ENCODE measurements at places on chromosomes 2 and 18.

- DNase-seq, result peak; percentile 90
Observed at GRCh38 chr2:241637018-241637794, at the start of the genes ATG4B and THAP4. TSS of gene ATG4B (plus strand) at chr2:241637693. CDS start at chr2:241637715, 22 bp downstream. TSS of gene THAP4 (minus strand) at chr2:241637158. CDS start at chr2:241637017, 141 bp downstream.

DNA sequence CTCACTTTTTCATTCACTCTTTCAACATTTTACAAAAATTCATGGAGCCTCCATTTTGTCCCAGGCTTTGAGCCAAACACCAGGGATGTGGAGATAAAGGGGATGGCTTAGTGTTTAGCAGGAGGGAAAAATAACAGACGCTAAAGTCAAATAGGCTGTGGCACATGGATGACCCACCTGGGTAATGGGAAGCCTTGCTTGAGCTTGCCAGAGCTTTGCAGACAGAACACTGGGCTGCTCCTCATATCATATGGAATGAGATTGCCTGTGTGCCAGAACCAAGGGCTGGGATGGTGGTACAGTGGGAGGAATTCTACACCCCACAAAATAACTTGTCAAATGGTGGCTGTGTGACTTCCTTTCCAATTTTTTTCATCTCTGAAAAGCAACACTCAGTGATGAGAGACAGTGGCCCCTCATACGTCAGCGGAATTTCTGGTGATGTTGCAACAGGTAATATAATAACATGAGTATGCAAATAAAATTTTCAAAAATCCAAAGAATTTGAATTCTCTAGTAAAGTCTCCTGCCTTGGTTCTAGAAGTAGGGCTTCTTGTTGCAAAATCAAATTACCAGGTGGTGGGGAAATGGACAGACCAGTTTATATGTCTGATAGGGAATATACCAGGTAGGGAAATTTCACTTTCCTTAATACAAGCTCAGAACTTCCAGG, 252.9 kb downstream of the CLIP4 start:
- DNase-seq, result no peak

DNA sequence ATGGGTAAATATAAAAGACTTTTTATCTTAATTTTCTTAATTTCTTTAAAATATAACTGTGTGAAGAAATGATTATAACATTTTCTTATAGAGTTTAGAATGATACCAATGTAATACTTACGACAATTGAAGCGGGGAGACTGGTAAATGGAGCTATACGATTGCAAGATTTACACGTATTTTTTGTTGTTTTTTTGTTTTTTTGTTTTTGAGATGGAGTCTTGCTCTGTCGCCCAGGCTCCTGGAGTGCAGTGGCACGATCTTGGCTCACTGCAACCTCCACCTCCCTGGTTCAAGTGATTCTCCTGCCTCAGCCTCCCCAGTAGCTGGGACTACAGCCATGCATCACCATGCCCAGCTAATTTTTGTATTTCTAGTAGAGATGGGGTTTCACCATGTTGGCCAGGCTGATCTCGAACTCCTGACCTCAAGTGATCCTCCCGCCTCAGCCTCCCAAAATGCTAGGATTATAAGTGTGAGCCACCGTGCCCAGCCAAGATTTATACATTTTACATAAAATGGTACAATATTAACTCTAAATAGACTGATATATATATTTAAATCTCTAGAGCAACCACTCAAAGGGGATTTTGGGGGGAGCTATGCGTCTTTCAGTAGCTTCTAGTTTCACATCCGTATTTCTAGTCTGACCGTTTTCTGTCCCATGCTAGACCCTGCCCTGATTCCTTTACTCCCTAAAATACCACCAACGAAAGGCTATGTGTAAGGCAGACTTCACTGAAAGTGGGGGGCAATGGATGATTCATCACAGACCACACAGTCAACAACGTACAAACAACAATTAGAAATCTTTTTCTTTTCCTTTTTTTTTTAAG, 28.2 kb upstream of the ATG16L1 start:
- DNase-seq, result no peak

DNA sequence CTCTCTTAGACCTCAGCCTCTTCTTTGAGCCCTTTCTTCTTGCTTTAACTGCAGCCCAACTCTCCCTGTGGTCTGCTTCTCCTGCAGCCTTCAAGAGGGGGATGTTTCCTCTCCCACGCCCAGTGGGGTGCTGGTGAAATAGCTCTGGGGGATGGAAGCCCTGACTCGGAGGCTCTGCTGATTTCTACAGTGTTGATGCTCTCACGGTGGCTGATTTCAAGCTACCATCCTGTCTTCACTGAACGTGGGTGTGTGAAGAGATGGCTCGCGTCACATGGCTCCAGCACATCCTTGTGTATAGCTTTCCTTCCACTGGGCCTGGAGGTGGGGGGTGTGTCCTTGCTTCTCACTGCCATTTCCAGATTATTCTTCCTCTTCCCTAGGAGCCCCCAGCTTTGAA, 20.0 kb downstream of the MPP4 start:
- DNase-seq, result no peak

- no peak for DNase-seq
Observed at GRCh38 chr2:28692411-28692810, 59.2 kb upstream of the PPP1CB start.

GRCh38 chr2:226991663-226992062, 155.8 kb downstream of the RHBDD1 start:
- DNase-seq, result no peak

DNA sequence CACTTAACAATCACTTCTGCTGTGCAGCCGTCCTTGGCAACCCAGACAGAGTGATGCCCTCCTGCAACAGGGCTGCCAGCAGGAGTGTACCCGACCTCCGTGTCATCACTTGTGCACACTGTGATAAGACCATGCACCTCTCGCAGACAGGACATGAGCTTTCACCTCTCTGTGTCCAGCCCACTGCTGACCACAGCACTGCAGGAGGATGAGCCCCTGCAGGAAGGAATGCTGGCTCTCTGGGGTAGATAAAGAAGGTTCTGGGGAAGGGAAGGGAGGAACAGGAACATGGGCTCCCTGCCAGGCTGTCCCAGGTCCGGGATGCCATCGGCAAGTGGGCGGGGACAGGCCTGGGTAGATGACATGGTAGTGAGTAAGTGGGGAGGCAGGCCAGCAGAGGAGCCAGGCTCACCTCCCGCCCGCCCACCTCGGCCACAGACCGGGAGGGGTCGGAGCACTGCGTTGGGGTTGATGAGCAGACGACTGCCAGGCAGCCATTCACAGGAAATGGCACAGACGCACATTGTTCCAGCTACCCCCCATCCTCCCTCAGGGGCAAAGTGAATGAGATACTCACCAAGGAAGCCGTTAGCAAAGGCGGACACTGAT, 18.6 kb upstream of the COL6A3 start:
- no peak for DNase-seq

- DNase-seq, result no peak
Observed at GRCh38 chr2:165804719-165805118, 10.7 kb upstream of the GALNT3 start.

GRCh38 chr2:65361623-65362022, 70.8 kb downstream of the SPRED2 start:
- no peak for DNase-seq

DNA sequence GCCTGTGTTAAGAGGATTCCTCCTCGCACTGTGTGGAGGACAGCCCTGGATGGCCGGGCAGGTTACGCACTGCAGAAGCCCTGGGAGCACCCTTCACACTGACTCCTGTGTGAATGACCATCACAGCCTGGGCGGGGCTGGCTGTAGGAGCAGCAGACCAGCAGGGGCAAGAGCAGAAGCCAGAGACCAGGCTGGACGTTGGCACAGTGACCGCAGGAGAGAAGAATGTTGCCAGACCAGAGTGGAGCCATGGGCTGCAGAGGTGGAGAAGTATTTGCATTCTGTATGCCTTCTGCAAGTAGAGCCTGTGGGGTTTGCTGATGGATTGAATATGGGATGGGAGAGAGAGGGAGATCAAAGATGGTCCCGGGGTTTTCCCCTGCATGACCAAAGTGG, 23.1 kb downstream of the LRRFIP1 start:
- DNase-seq, result no peak

- no peak for DNase-seq
Observed at GRCh38 chr2:138536302-138536701, 34.7 kb downstream of the SPOPL start.

DNA sequence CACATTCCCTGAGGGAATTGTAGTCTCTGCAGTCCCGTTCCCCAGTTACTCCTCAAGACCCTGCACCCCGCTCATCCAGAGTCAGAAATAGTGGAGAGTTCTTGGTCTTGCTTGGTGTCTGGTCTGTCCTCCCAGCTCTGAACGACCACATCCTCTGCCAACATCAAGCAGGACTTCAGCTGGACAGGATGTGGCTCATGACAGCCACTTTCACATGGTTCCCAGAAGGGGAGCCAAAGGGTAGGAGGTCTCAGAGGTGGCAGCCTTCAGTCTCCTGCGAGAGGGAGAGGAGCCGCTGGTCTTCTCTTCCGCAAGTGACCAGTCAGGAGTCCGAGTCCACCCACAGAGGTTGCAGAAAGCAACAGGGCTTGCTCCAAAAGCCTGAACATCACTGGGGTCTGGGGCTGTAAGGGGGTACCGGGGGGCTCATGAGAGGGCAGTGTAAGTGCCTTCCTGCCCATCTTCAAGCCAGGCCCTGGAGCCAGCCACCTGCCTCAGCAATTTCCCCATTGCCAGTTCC, 29.8 kb downstream of the B3GNT7 start:
- DNase-seq, result no peak

DNA sequence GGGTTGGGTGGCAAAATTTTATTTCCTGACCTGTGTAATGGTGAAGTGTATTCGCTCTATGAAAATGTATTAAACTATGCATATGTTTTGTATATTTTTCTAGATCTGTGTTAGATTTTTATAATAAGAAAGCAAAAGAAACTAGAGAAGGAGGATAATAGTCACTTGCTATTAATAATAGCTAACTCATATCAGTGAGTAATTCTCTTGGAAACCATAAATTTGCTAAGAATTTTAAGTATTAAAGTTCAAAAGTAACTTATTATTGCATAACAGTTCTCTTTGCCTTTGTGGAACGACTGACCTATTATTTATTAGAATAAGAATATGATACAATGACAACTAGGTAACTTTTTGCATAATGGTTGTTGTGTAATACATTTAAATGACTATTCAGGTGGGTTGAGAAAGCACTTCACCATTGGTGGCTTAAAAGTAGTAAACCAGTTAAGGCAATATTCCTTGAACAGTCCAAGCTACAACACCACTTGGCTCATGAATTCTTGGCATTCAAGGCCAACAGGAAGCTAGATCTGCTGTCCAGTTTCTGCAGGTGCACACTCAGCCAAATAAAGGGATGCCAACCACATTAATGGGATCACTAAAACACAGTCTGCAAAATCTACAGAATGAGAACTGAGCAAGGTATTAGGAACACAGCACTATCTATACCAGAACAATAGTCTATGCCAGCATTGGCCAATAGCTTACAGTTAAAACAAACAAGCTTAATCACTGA, 921.3 kb downstream of the CPS1 start:
- no peak for DNase-seq

DNA sequence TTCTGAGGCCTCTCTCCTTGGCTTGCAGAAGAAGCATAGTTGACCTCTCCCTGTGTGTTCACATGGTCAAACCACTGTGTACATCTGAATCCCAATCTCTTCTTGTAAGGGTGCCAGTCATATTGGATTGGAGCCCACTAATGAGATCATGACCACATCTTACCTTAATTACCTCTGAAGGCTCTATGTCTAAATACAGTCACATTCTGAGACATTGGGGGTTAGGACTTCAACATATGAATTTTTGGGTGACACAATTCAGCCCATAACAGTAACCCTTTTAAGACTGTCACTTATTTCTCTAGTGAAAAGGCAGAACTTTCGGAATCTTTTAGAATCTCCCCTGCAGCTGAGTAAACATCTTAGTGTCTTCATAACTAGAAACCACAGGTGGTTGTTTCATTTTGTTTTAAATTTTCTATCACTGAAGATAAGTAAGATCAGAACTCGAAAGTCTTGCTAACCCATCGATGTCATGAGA, 33.3 kb downstream of the BMP10 start:
- no peak for DNase-seq

DNA sequence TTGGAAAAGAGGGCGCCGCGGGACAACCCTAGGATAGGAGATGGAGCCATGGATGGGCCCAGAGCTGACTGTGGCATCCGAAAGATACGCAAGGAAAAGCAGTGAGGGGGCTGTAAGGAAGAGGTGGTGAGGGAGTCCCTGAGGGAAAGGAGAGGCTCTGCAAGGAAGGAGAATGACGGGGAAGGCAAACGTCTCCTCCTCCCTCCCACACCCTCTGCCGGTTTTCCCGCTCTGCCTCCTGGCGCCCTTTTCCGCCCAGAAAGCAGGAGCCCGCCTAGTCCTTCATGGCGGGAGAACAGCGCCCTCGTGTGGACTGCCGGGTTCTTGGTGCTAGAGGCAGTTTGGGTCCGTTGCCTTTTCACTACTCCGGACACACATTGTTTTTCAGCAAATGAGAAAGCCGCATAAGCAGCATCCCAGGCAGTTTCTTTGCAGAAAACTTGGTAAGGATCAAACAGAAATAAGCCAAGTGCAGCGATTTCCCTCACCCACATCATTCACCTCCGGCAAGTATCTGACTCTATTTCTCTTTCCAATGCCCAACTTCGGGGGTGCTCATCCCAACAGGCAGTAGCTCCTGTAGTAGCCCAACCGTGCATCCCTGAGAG, 200.4 kb downstream of the INO80D start:
- DNase-seq, result no peak

GRCh38 chr2:144519597-144519933, 354 bp downstream of the ZEB2 start:
- no peak for DNase-seq

DNA sequence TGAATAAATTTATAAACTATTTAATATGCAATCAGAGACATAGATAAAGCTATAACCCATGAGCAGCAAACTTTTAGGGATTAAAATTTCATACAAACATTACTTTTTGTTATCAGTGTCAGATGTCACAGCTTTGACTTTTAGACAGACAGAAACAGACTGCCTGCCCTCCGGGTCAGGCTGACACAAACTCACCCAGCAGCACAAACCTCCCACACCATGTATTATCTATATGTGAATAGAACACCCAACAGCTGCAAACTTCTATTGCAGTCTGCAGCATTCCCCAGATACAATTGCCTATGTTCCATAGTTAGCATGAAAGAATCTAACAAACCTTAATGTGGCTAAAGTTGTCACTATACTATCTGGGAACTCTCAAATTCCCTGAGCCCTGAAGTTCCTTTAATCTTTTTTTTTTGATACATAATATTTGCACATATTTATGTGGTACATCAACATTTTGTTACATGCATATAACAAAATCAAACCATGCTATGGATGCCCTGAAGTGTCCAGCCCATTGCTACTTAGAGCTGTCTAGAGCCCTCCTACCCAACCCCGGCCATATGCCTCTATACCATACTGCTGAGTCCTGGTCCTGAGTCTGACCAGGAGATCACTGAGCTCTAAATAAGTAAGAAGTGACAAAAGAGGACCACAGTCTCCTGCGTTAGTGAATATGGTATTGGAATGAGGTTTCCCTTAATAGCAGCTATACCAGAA, 214.4 kb downstream of the ZNF385B start:
- no peak for DNase-seq

DNA sequence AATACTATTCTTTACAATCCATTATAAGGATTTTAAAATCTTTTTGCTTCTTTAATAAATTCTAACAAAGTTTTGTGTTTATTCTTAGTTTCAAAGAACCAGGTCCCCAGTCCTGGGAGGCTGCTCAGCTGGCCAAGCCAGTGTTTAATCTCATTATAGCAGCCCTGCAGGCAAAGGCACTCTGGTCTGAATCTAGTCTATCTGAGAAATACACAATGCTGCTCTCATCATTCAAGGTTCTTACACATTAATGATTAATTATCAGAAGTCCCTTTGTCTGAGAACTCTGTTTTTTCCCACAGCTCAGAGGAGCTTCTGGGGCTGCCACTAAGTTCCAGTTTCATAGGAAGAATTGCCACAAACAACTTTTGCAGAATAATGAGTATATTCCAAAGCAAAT, 27.7 kb downstream of the KCTD18 start:
- no peak for DNase-seq
